Mesothelial cell of epicardium (in vitro differentiated cells): ENCODE measurements at places on chromosomes 12 and 14. TPM values are rescaled to one million over a fixed set of nuclear protein-coding genes. Genes with fewer than 3 reads are reported as not detected.

Gene PLD4
- total RNA-seq: 0.58 to 0.78 TPM (median 0.75 TPM) in 3 replicates

- peaks cover 8% of the 10 kb centered on the region for H3K4me1 ChIP-seq
- no peaks in the 10 kb centered on the region for H3K27me3 ChIP-seq
- peaks cover 2% of the 10 kb centered on the region for H3K36me3 ChIP-seq
- H3K4me3 ChIP-seq: no peak overlapping the region
- no peak overlapping the region for H3K27ac ChIP-seq
- DNase-seq: no peak
These were observed 6.1 kb upstream of the PSMA3 start for GRCh38 chr14:58238252-58239243.

Gene TRHDE
- 1.0 to 1.7 TPM (median 1.4 TPM) in 3 replicates for total RNA-seq

DNA sequence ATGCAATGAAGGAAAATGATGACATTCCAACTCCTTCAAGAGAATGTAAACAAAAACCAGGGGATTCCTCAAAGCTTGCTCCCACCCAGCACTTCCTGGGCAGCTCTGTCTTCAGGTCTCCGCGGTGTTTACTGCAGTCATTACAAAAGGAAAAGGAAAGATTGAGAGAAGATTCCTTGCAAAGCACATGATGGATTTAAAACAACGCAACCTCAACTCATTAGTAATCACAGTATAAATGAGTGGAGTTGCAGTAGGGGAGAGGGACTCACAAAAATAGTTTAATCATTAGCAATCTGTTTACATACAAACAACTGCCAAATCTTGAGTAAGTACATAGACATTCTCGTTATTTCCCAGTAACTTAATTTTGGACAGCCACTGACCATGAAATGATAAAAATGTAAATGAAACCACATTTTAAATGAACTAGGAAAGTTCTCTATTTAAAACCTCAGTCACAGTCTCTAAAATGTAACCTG lies 49.7 kb upstream of the OVCH1 start:
- no peak overlapping the region for H3K4me3 ChIP-seq
- H3K4me1 ChIP-seq: peaks cover 7% of the 10 kb centered on the region
- no peak overlapping the region for H3K27ac ChIP-seq
- DNase-seq: no peak
- no peaks in the 10 kb centered on the region for H3K36me3 ChIP-seq
- H3K27me3 ChIP-seq: peaks cover 22% of the 10 kb centered on the region
